Uterus (tissue), 4 donors: ENCODE measurements at places on chromosomes 11 and 22. TPM values are rescaled to one million over a fixed set of nuclear protein-coding genes. Genes with fewer than 3 reads are reported as not detected.

DNA sequence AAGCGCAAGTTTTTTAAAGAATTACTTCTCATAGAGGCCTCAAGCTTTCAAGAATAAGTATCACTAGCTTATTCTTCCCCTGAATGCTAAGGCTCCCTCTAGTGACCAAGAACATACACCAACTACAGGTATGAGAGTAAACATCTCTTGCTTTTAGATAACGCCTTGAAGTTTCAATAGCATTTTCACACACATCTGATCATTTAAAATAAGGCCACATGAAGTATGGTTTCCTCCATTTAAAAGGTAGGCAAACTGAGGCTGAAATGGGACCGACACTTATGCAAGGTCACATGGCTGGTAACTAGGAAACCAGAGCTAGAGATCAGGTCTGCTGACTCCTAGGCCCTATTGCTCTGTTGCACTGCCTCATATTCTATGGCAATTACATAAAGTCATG is 66.5 kb downstream of the CCDC34 start:
- no peak for DNase-seq
- H3K4me3 ChIP-seq, result no peak overlapping the region
- H3K4me1 ChIP-seq, result no peaks in the 10 kb centered on the region
- H3K36me3 ChIP-seq, result no peaks in the 10 kb centered on the region
- no peak overlapping the region for H3K27ac ChIP-seq

DNA sequence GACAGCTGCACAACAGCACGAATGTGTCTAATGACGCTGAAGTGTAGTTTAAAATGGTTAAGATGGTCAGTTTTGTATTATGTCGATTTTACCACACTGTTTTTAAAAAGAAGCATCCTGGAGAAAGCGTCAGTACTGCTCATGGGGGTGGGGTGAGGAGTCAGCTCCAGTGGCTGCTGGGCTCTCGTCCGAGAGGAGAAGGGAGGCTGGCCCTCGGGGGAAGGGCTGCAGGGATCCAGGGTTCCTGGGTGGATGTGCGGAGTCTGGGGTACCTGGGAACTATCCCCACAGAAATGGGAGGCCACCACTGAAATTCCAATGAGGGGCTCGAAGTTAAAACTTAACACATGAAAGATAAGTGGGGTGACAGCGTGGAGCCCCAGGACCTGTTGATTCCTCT is 11.9 kb downstream of the C11orf21 start:
- H3K27me3 ChIP-seq, result no peaks in the 10 kb centered on the region
- no peaks in the 10 kb centered on the region for H3K36me3 ChIP-seq
- no peak for DNase-seq
- H3K4me1 ChIP-seq, result no peaks in the 10 kb centered on the region

GRCh38 chr22:49372111-49372529 is 455.6 kb downstream of the BRD1 start:
- H3K36me3 ChIP-seq, result no peaks in the 10 kb centered on the region
- no peaks in the 10 kb centered on the region for H3K27me3 ChIP-seq
- H3K4me3 ChIP-seq, result no peak overlapping the region
- no peak for DNase-seq
- H3K27ac ChIP-seq, result no peak overlapping the region

GRCh38 chr11:3195251-3196160 is 23.1 kb downstream of the MRGPRG start:
- no peak overlapping the region for H3K27ac ChIP-seq
- no peak overlapping the region for H3K4me3 ChIP-seq
- no peaks in the 10 kb centered on the region for H3K4me1 ChIP-seq
- no peak for DNase-seq
- H3K36me3 ChIP-seq, result no peaks in the 10 kb centered on the region

GRCh38 chr11:119758291-119758690 is 29.3 kb upstream of the NECTIN1 start:
- H3K4me3 ChIP-seq, result no peak overlapping the region
- H3K36me3 ChIP-seq, result no peaks in the 10 kb centered on the region
- no peak overlapping the region for H3K27ac ChIP-seq
- H3K27me3 ChIP-seq, result no peaks in the 10 kb centered on the region
- no peak for DNase-seq
- H3K4me1 ChIP-seq, result no peaks in the 10 kb centered on the region

DNA sequence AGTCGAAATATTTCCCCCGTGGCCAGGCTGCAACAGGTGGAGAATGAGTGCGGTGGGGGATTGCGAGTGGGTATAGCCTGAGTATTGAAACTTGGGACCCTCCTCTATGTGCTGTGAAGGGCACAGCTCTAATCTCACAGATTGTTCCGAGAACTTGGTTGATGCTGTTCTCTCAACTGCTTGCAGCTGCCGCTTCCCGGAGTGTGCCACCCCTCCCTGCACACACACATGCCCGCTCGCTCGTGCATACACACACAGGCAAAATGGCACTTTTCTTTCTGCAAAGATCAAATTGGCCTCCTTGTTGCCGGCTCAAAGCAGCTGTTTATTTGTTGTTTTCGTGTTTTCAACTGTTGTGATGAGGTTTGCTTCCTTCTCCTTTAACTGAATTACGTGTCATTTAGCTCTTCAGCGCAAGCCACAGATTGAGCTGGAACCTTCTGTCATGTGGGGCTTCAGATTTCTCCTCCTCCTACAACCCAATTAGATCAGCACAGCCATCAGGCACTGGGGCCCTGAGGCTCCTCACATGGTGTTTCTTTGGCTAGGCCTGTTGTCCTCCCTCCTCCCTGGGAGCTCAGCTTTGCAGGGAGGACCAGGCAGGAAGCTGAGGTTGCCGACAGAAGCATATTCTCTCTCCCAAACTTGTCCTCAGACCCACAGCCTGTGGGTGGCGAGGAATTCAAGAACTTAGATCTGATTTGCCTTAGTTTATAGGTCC is 13.9 kb upstream of the B3GAT1 start:
- no peaks in the 10 kb centered on the region for H3K4me1 ChIP-seq
- no peak overlapping the region for H3K27ac ChIP-seq
- no peak for DNase-seq
- no peak overlapping the region for H3K4me3 ChIP-seq
- no peaks in the 10 kb centered on the region for H3K36me3 ChIP-seq

GRCh38 chr11:75768909-75769771 is 562 bp downstream of the DGAT2 start:
- H3K4me1 ChIP-seq, result no peaks in the 10 kb centered on the region
- peak overlapping the region; percentile 33 for H3K27ac ChIP-seq
- H3K27me3 ChIP-seq, result no peaks in the 10 kb centered on the region
- H3K36me3 ChIP-seq, result no peaks in the 10 kb centered on the region
- no peak for DNase-seq

GRCh38 chr11:127000981-127001380 is 411 bp upstream of the KIRREL3 start:
- H3K36me3 ChIP-seq, result no peaks in the 10 kb centered on the region
- no peaks in the 10 kb centered on the region for H3K4me1 ChIP-seq

The SULT4A1 gene
- total RNA-seq, result 2.1 TPM

The DGCR2 gene
- 18.2 TPM for total RNA-seq

The CTNND1 gene
- total RNA-seq, result 54.1 TPM

The FAM118A gene
- 38.2 TPM for total RNA-seq

The RAC2 gene
- 6.7 TPM for total RNA-seq
